ENCODE measurements at places on chromosomes 16 and 17. TPM values are rescaled to one million over a fixed set of nuclear protein-coding genes. Genes with fewer than 3 reads are reported as not detected.

STX8 gene
- total RNA-seq: 61.6 TPM

WBP2 gene
- 16.1 TPM for total RNA-seq

WFDC1 gene
- total RNA-seq: not detected

TOX3 gene
- not detected for total RNA-seq

CBFA2T3 gene
- total RNA-seq: not detected

KCNH4 gene
- not detected for total RNA-seq

RND2 gene
- total RNA-seq: under 0.01 TPM

KRTAP2-1 gene
- not detected for total RNA-seq

EXOC3L1 gene
- total RNA-seq: 29.9 TPM

YBX2 gene
- 0.15 TPM for total RNA-seq

TUFM gene
- 187 TPM for total RNA-seq

LPCAT2 gene
- total RNA-seq: 29.6 TPM

TNFRSF17 gene
- not detected for total RNA-seq

HS3ST3B1 gene
- total RNA-seq: 0.32 TPM

SRP68 gene
- total RNA-seq: 29.9 TPM

MRPL28 gene
- 111 TPM for total RNA-seq

ITGA2B gene
- under 0.01 TPM for total RNA-seq

EFCAB5 gene
- 0.15 TPM for total RNA-seq

RHBDL3 gene
- total RNA-seq: not detected

CCL4 gene
- not detected for total RNA-seq

BCAR1 gene
- total RNA-seq: 91.0 TPM

NFATC2IP gene
- total RNA-seq: 20.1 TPM

ITGB4 gene
- 0.97 TPM for total RNA-seq

C1QTNF8 gene
- total RNA-seq: not detected

SRL gene
- 0.15 TPM for total RNA-seq

Data from epithelial cell of umbilical artery (primary cell).